ENCODE measurements at places on chromosomes 6 and 20.

GRCh38 chr20:51636123-51636522 is 93.6 kb upstream of the NFATC2 start:
- DNase-seq = no peak

DNA sequence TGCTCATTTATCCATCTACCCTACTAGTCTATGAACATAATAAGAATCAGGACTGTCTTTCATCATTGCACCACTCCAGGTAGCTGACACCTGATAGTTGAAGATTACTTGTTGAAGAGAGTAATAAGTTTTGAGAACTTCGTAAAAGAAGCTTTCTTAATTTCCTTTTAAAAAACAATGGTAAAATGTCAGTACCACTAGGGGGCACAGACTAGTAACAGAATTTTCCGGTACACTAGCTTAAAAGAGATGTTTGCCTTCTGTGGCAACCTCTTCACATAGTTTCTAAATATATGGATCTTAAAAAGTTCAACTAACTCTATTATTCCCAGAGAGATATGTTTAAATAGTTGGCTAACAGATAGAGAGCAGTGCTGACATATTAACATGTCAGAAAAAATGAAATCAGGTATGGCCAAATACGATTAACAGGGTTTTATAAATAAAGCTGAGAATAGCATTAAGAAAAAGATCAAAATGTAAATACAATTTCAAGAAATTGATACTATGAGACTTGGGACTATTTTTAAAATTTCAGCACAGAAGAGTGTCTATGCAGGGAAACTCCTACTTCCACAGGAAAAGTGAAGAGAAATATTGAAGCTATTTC is 5.4 kb upstream of the KCNQ5 start:
- DNase-seq = no peak

GRCh38 chr20:50048420-50049166 is 64.4 kb downstream of the UBE2V1 start:
- peak; percentile 57 for DNase-seq

DNA sequence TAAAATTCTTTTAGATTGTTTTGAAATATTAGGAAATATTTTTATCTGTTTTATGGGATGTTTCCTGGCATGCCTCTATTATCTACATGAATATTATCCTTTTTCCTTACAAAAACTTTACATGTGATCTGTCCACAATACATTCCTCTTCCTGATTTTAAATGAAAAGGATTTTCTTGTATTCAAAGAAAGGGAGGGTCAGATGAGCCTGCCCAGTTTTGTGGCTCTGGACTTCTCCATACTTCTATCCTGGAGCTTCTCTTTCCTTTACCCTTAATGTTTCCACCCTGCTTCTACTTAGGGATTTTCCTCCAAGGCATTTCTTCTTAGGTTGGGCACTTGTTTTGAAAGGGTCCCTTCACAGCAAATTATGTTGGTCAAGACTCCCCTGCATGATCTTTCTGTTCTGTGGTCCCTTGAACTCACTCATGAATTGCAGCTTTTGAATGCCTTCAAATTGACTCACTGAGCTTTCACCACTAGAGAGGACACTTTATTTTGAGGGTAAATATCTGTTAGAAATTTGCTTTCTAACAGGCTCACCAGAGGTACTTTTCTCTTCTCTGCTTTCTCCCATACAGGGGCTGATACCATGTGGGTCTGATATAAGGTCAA is 104.9 kb downstream of the CENPW start:
- no peak for DNase-seq

GRCh38 chr20:22836877-22837276 is 198.2 kb upstream of the SSTR4 start:
- no peak for DNase-seq

DNA sequence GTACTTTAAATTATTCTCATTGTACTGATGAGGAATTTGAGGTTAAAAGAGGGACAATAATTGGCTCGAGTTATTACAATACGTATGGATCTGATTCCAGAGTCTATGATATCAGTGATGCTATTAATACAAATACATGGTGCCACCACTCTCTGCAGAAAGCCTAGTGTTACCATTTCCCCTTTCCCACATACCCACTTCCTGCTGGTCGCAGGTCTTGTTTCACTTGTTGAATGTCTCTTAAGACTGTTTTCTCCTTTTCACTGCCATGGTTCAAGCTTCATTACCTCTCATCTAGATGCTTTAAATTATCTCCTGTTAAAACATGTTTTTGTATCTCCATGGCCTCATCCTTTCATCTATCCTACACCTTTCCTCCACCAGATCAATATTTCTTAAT is 62.0 kb downstream of the FHL5 start:
- DNase-seq = no peak

Measured in activated CD8-positive, alpha-beta memory T cell treated with anti-CD3 and anti-CD28 coated beads for 24 hours (primary cell).